ENCODE measurements at places on chromosomes 4 and X. TPM values are rescaled to one million over a fixed set of nuclear protein-coding genes. Genes with fewer than 3 reads are reported as not detected.
A peak's percentile ranks its signal among the peaks of the same experiment; 100 is the strongest.

DNA sequence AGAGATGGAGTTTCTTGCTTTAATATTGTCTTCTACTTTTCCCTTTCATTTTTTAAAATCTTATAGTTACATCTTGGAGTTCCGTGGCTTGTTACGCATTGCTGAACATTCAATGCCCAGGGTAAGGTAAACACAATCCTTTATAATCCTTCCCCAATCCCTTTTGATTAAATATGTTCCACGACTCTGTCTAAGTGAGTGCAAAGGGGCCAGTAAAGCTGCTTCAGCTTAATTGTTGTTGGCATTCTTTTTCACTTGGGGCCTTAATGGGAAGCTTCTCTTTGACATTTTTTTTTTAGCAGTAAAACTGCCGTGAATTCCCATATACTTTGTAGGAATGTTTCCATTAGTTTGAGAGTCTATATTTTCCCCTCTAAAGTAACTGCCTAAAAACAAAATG is 1028.1 kb downstream of the C4orf33 start:
- H3K4me3 ChIP-seq, result no peak overlapping the region
- no peaks in the 10 kb centered on the region for H3K36me3 ChIP-seq
- H3K27ac ChIP-seq, result no peak overlapping the region
- peaks cover 8% of the 10 kb centered on the region for H3K4me1 ChIP-seq

DNA sequence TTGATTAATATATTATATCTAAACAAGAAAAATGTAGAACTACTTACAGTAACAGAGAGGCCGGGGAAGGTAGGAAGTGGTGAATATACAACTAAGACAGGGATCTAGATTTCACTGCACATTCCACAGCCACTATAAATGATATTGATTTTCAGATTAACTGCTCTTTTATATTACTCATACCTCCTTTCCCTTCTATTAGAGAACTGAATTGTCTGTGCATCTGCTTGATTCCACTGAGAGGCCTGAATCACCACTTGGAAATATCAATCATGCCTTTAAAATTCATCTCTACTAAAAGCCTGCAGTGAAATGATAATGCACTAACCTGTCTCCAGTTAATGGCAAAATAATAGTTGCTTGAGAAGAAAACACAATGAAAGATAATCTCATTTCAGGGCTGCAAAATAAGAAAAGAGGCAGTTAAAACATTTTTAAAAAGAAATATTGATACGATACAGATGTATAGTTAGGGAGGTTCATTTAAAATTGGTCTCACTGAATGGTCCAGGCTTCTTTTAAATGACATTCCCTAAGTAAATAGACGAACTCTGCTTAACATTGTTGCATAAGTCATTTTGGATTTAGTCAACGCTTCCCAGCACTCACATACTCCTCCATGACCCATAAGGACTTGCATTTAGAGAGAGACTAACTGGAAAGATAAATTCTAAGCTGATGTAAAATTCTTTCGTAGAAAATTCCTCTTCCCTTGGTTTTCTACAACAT is 3.8 kb downstream of the ANTXR2 start:
- peak overlapping the region; percentile 81 for H3K4me3 ChIP-seq
- H3K27me3 ChIP-seq, result no peaks in the 10 kb centered on the region
- peaks cover 16% of the 10 kb centered on the region for H3K36me3 ChIP-seq
- H3K27ac ChIP-seq, result peak overlapping the region; percentile 92
- peaks cover 65% of the 10 kb centered on the region for H3K4me1 ChIP-seq

DNA sequence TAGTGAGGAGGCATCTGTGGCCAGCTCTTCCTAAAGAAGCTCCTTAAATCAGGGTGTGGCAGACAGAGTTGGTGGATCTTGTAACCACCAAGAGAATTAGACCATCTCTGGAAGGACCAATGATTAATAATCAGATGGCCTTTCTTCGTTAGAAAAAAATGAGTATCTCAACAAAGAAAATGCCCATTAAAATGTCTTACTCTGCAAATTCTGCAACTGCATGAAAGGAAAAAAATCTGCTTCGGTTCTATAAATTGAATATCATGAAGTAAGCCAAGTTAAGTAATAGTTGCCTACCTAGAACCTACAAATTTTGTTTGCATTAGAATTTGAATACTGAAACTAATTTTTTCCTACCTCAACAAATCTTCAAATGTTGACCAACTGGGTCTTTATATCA is 4.2 kb upstream of the DCLK2 start:
- H3K36me3 ChIP-seq, result no peaks in the 10 kb centered on the region
- DNase-seq, result no peak
- peak overlapping the region; percentile 65 for H3K27ac ChIP-seq
- H3K4me1 ChIP-seq, result peaks cover 41% of the 10 kb centered on the region

GRCh38 chr4:93182722-93183121 is 645.8 kb upstream of the ATOH1 start:
- no peak overlapping the region for H3K27ac ChIP-seq
- H3K27me3 ChIP-seq, result no peaks in the 10 kb centered on the region
- no peaks in the 10 kb centered on the region for H3K4me1 ChIP-seq
- H3K4me3 ChIP-seq, result no peak overlapping the region
- DNase-seq, result no peak

DNA sequence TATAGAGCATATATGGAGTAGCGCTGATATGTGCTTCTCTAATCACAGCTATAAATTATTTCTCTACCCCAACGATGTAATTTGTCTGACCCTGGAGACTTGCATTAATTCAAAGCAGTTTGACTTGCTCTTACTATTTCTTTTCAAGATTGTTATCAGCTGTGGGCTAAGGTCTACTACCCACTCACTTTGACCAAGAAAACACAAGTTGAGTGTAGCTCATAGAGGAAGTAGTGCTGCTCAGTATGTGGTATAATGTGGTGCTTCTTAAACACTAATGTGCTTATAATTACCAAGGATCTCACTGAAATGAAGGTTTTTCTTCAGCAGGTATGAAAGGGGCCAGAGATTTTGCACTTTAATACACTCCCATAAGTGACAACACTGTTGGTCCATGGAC is 70.1 kb downstream of the INPP4B start:
- H3K36me3 ChIP-seq, result no peaks in the 10 kb centered on the region
- H3K4me3 ChIP-seq, result no peak overlapping the region
- peaks cover 4% of the 10 kb centered on the region for H3K4me1 ChIP-seq
- H3K27me3 ChIP-seq, result no peaks in the 10 kb centered on the region
- H3K27ac ChIP-seq, result no peak overlapping the region
- DNase-seq, result no peak

DNA sequence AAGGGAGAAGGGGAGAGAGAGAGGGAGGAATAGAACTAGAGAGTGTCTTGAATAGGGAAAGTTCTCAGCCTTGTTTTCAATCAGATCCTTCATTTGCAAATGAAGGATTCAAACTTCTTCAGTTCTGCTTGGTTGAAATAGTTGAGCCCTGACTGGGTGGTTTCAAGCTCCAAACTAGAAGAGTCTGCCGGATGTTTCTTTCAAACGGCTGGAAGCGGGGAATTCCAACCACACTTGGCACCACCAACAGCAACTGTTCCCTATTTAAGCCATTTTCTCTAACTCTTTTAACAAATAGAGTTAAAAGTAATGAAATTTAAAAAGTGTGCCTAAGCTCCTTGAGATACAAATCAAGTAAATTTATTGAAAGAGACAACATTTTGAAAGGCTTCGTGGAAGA is 67.5 kb upstream of the DDX60 start:
- no peak overlapping the region for H3K4me3 ChIP-seq
- DNase-seq, result no peak
- H3K36me3 ChIP-seq, result peaks cover 5% of the 10 kb centered on the region
- no peak overlapping the region for H3K27ac ChIP-seq

DNA sequence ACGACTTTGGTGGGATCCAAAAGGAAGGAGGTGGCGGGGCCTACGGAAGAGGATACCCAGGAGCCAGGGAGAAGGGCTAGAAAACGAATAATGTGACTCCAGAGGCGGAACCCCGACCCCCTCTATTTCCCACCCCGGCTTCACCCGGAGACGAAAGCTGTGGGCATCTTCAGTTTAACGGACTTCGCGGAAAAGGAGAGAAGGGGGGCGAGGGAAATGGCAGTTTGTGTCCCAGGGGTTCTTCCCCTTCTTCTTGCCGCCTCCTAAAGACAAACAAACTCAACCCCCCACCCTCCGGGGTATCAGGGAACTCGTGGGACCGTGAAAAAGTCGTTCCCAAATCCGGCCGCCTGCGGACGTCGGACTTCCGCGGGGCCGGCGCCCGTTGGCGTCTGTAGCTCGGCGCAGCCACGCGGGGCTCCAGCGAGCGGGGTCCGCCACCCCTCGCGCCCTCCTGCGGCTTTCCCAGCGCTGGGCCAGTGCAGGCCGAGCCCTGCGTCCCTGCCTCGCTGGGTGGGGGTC is 3.6 kb upstream of the LEF1 start:
- DNase-seq, result no peak
- H3K4me1 ChIP-seq, result peaks cover 41% of the 10 kb centered on the region
- peak overlapping the region; percentile 55 for H3K4me3 ChIP-seq
- H3K27ac ChIP-seq, result no peak overlapping the region
- peaks cover 61% of the 10 kb centered on the region for H3K27me3 ChIP-seq
- H3K36me3 ChIP-seq, result no peaks in the 10 kb centered on the region

DNA sequence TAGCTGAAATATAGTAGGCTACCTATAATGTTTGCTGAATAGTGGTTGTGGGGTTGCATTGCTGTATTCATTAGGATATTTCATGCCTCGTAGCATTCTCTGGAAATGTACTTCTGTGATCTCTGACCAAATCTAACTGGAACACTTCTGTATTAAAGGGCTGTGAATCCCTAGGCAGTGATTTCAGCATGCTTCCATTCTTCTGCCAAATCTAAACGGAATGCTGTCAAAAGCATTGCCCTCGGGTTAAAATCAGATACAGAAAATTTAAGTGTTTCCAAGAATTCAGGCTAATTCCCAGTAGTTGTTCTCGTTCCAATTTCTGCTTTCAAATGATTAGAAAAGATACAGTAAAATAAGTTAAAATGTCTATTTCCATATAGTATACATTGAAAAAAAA is 1847.5 kb upstream of the IGFBP7 start:
- H3K4me3 ChIP-seq, result no peak overlapping the region
- H3K4me1 ChIP-seq, result no peaks in the 10 kb centered on the region

DNA sequence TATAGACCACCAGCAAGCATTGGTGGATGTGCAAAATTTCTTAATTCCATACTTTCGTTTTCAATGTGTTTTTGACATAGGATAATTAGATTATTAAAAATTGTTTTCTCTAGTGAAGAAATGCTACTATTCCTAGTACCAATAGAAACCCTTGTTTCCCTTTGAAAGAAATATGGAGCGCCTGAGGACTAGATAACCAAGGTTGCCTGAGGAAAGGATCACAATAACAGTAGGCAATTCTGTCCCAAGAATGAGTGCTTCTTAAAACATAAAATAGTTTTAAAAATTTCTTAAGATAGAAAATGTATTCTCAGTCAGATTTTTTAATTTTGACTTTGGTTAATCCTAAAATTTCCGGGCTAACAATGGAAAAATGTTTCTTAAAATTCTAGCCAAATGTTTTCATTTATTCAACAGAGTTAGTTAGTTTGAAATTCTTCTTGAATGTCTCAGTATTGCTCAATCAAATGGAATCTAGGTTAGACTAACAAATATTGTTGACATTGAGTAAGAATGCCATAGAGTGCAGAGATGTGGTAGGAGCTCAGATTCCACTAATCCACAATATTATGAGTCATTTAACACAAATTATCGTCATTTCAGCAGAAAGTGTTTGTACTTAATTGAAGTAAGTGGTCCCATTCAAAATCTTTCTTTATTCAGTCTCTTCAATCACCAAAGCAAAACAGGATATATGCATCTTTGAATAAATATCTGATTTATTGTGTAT is 666.0 kb downstream of the GRID2 start:
- no peaks in the 10 kb centered on the region for H3K36me3 ChIP-seq
- H3K27me3 ChIP-seq, result no peaks in the 10 kb centered on the region
- peaks cover 5% of the 10 kb centered on the region for H3K4me1 ChIP-seq

DNA sequence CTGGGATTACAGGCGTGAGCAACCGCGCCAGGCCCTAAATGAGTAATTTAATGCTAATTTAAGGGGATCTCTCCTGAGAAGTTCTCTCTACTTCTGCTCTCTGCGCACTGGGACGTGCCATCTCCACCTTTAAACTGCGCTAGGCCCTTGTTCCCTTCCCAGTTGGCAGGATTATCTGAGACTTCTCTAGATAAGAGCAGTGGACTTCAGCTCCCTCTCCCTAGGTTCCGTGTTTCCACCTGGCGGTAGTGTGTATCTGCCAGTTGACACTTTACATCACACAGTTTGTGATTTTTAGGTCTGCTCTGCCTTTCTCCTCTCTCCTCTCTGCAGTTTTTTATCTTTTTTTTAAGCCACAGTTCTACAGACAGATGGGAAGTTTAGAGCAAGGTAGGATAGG is 40.2 kb downstream of the ARHGAP10 start:
- H3K4me1 ChIP-seq, result peaks cover 97% of the 10 kb centered on the region
- H3K36me3 ChIP-seq, result no peaks in the 10 kb centered on the region
- H3K4me3 ChIP-seq, result no peak overlapping the region

- no peak for DNase-seq
- H3K4me3 ChIP-seq, result no peak overlapping the region
- peaks cover 24% of the 10 kb centered on the region for H3K4me1 ChIP-seq
- H3K27ac ChIP-seq, result no peak overlapping the region
- no peaks in the 10 kb centered on the region for H3K27me3 ChIP-seq
Observed at GRCh38 chr4:25810461-25811373, 52.1 kb downstream of the SEL1L3 start.

DNA sequence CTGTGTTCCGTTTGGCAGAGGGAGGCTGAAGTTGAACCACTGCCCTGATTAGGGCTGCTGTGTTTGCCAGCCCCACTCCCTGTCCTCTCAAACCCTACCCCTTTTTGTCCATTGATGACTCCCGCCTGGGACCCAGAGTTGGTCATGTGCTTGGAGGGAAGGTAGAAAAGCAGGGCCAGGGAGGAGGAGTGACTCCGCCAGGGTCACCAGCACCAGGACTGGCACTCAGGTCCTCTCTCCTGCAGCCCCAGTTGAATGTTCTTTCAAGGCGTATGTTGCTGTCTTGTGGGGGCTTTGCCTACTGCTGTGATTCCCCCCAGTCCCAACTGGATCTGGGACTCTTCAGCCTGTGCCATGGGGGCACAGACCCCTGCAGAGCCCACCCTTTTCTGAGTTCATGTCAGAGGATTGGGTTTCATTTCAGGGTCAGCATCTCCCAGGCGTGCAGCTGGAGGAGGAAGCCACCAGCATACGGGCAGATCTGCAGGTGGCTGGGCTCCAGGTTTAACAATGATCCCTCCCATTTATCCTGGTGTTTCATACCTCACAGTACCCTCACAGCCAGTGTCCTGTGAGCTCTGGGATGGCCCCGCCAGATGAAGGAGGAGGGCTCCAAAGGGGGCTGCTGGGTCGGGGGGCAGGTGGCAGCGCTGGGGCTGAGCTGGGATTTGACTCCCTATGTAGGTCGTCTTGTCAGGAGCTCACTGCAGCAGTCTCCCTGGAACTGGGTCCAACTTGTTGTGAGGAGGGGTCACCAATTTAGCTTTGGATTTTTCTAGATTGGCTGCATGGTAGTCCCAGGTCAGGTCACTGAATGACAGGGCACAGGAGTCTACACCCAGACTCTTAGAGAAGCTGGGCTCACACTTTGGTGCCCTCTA is 55.7 kb downstream of the MSX1 start:
- peaks cover 10% of the 10 kb centered on the region for H3K27me3 ChIP-seq
- no peaks in the 10 kb centered on the region for H3K4me1 ChIP-seq
- H3K36me3 ChIP-seq, result no peaks in the 10 kb centered on the region
- no peak overlapping the region for H3K27ac ChIP-seq

GRCh38 chr4:140208921-140209320 is 54.9 kb upstream of the MAML3 start:
- no peak for DNase-seq
- no peak overlapping the region for H3K4me3 ChIP-seq
- no peaks in the 10 kb centered on the region for H3K27me3 ChIP-seq
- no peak overlapping the region for H3K27ac ChIP-seq
- H3K36me3 ChIP-seq, result no peaks in the 10 kb centered on the region

The WAS gene
- total RNA-seq, result 7.9 TPM

The SLC9B2 gene
- total RNA-seq, result 17.2 TPM

The CETN2 gene
- total RNA-seq, result 50.9 TPM

The DRP2 gene
- total RNA-seq, result 0.42 TPM

The CTAG1A gene
- total RNA-seq, result not detected

The APOO gene
- 9.9 TPM for total RNA-seq

The USP11 gene
- 35.7 TPM for total RNA-seq

The TEC gene
- 2.2 TPM for total RNA-seq

The REELD1 gene
- 0.33 TPM for total RNA-seq

The POU4F2 gene
- not detected for total RNA-seq

The TLL1 gene
- total RNA-seq, result 10.9 TPM
